ENCODE measurements at places on chromosomes 5 and 9. TPM values are rescaled to one million over a fixed set of nuclear protein-coding genes. Genes with fewer than 3 reads are reported as not detected.

The MYMK gene
- not detected for total RNA-seq

GRCh38 chr9:94801681-94802080 lies 75.2 kb downstream of the AOPEP start:
- H3K27ac ChIP-seq = no peak overlapping the region
- H3K36me3 ChIP-seq = peaks cover 28% of the 10 kb centered on the region
- no peaks in the 10 kb centered on the region for H3K27me3 ChIP-seq
- H3K4me3 ChIP-seq = no peak overlapping the region
- no peak for DNase-seq

DNA sequence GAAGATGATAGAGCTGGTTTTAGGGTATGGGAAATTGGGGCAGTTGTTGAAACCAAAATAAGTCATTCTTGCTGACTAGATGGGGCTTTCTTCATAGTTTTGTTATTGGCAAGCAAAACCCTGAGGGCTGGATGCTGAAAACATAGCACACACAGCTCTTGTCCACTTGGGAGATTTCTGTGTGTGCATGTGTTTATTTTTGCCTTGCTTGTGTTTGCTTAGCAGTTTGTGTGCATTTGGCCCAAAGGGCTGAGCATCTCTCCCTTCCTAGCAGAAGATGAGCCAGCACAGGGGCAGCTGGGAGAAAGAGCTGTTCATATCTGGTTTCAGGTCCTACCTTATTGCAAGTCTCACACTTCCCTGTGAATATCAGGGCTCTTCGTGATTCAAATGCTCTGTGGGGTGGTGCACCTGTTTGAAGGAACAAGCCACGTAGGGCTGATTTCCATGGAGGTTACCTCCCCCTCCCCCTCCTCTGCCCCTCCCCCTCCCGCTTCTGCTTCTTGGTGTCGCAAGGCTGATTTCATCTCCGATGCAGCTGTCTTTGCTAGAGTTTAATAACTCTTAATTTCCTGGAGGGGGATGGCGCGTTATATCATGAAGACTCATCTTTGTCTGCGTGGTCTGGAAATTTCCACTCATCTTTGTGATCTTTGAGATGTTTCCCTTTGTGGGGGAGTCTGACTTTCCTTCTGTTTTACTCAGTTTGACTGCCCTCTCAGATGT lies 296.5 kb downstream of the ARHGAP26 start:
- no peaks in the 10 kb centered on the region for H3K27me3 ChIP-seq
- no peak overlapping the region for H3K27ac ChIP-seq
- no peak overlapping the region for H3K4me3 ChIP-seq
- peaks cover 4% of the 10 kb centered on the region for H3K36me3 ChIP-seq

- H3K36me3 ChIP-seq = no peaks in the 10 kb centered on the region
- no peak overlapping the region for H3K27ac ChIP-seq
- DNase-seq = no peak
These were observed 164.7 kb downstream of the ADAMTSL1 start for GRCh38 chr9:18638371-18639249.

The MRPS30 gene
- 56.0 TPM for total RNA-seq

DNA sequence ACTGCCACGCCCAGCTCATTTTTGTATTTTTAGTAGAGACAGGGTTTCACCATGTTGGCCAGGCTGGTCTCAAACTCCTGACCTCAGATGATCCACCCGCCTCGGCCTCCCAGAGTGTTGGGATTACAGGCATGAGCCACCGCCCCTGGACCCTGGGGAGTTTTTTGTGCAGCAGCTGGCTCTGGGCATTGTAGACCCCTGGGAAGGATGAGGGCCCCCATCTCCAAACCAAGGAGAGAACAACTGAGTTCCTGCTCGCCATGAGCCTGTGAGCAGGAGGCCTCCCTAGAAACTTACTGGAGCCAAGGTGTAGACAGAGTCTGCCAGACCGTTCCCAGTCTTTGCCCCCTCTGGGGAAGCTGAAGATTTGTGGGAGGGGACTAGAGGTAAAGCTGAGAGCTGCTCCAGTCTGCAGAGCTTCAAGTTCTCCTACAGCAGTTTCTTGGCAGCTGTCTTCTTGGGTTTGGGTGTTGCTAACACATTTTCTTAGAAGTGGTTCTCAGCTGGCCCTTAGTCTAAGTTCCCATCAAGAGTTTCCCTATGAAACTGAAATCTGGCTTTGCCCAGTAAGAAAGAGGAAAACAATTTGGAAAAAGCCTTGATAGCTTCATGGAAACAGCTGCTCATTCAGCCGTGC lies 12.4 kb downstream of the NUDT2 start:
- no peak overlapping the region for H3K4me3 ChIP-seq
- no peak overlapping the region for H3K27ac ChIP-seq
- H3K4me1 ChIP-seq = no peaks in the 10 kb centered on the region

The HSD17B3 gene
- 0.40 TPM for total RNA-seq

GRCh38 chr9:87831159-87831558 lies 51.5 kb upstream of the SPATA31E1 start:
- H3K27ac ChIP-seq = no peak overlapping the region
- no peaks in the 10 kb centered on the region for H3K36me3 ChIP-seq
- no peaks in the 10 kb centered on the region for H3K27me3 ChIP-seq
- peaks cover 5% of the 10 kb centered on the region for H3K4me1 ChIP-seq

DNA sequence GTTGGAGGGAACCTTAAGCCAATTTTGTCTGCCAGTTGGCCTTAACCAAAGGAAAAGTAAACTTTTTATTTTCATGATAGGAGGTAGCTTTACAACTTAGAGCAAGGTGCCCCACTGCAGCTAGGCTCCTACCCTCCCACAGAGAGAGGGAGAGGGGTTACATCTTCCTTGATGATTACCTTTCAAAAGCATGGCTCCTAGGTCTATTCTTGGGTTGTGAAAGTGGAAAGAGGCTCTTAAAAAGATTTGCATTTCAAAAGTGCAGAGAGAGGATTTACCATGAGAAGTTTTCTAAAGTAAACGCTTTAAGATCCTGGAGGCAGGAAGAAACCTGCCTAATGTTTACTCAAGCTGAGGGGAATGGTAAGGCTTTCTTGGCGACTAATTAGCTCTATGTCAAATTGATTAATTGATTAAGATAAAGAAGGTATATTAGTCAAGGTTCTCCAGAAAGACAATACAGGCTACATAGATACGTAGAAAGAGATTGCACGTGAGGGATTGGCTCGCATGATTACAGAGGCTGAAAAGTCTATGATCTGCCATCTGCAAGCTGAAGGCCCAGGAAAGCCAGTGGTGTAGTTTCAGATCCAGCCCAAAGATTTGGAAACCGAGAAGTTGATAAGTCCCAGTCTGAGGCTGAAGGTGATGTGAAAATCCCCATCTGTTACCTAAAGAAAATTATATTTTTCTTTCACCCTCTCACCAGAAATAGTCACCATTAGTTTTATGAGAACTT lies 333.8 kb upstream of the CTNND2 start:
- H3K27ac ChIP-seq = no peak overlapping the region
- DNase-seq = peak; percentile 57
- peaks cover 38% of the 10 kb centered on the region for H3K27me3 ChIP-seq

GRCh38 chr5:44729536-44729935 lies 79.2 kb upstream of the MRPS30 start:
- no peaks in the 10 kb centered on the region for H3K36me3 ChIP-seq
- no peak for DNase-seq
- H3K4me3 ChIP-seq = peak overlapping the region; percentile 43
- peaks cover 12% of the 10 kb centered on the region for H3K4me1 ChIP-seq
- H3K27me3 ChIP-seq = no peaks in the 10 kb centered on the region
